ENCODE measurements at places on chromosomes 16 and 17.
A peak's percentile ranks its signal among the peaks of the same experiment; 100 is the strongest.

- DNase-seq = no peak
Observed at GRCh38 chr17:14373614-14374259, 72.9 kb downstream of the HS3ST3B1 start.

GRCh38 chr17:79651266-79651665 is 40.4 kb upstream of the RBFOX3 start:
- no peak for DNase-seq

GRCh38 chr17:78596871-78597764 is 19.9 kb upstream of the DNAH17 start:
- DNase-seq = peak; percentile 53

- no peak for DNase-seq
Observed at GRCh38 chr16:52466994-52467393, 79.9 kb downstream of the TOX3 start.

DNA sequence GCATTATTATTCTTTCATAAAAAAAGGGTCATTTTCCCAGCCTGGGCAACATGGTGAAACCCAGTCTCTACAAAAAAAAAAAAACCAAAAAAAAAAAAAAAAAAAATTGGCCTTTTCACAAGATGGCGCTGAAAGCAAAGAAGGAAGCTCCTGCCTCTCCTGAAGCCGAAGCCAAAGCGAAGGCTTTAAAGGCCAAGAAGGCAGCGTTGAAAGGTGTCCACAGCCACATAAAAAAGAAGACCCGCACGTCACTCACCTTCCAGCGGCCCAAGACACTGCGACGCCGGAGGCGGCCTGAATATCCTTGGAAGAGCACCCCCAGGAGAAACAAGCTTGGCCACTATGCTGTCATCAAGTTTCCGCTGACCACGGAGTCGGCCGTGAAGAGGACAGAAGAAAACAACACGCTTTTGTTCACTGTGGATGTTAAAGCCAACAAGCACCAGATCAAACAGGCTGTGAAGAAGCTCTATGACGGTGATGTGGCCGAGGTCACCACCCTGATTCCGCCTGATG is 4.9 kb upstream of the PGAP6 start:
- peak; percentile 67 for DNase-seq

DNA sequence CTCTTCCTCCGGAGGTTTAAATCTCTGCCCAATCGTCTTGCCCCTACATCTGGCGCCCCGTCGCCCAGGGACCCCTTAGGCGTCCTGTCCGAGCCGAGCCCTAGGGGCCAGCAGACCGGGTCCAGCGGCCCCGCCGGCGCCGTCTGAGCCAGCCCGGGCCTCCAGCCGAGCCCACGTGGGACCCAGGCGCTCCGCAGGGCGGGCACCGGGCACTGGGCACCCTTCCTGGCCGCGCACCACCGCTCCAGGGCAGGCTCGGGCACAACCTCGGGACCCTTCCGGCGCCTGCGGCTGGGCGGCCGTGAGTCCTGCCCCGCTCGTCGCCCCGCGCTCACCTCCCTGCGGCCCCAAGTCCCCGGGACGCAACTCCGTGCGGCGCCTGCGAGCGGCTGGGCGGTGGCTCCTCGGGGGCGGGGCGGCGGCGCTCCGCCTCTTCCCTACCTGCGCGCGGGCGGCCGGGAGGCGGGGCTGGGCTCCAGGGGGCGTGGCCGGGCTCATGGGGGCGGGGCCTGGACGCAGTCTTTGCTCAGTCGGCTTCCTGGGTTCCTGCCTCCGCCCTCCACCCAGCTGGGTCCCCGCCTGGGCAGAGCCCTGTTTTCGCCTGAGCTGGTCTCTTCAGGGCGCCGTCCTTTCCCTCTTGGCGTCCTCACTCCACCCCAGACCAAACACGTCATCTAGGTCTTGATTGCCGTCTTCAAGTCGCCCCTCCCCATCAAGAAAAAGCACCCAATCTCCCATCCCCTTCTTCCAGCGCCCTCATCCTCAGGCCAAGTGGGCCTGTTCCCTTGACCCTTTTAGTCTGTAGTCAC is at the start of gene RHBDF2:
TSS of gene RHBDF2 (minus strand) at position 406 of the 809 bp plus-strand sequence. CDS start 19,899 bp downstream, outside the sequence.
- DNase-seq = peak; percentile 82

- DNase-seq = peak; percentile 61
Observed at GRCh38 chr17:68512960-68513474, 787 bp downstream of the PRKAR1A start.

DNA sequence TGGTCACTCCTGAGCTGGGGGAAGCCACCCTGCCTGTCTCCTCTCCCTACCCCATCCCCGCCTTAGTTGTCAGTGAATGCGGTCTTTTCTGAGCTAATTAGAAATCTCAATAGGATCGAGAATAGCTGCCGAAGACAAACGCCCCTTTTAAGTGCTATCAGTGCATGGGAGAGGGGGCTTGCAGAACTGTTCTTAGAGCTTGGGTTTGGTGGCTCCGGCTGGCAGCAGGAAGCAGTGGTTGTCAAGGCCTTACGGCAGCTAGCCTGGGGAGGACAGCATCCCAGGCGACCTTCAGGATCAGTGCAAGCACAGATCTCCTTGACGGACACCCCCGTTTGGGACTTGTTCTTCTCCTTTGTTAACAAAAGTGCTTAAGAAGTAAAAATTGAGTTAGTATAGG is 195.1 kb downstream of the CCDC182 start:
- DNase-seq = no peak

- DNase-seq = peak; percentile 75
Observed at GRCh38 chr16:81650982-81651562, 128.0 kb upstream of the PLCG2 start.

GRCh38 chr16:53159781-53160436 is 105.1 kb downstream of the CHD9 start:
- peak; percentile 30 for DNase-seq

GRCh38 chr17:29138184-29138955 is 41.8 kb downstream of the MYO18A start:
- DNase-seq = no peak

DNA sequence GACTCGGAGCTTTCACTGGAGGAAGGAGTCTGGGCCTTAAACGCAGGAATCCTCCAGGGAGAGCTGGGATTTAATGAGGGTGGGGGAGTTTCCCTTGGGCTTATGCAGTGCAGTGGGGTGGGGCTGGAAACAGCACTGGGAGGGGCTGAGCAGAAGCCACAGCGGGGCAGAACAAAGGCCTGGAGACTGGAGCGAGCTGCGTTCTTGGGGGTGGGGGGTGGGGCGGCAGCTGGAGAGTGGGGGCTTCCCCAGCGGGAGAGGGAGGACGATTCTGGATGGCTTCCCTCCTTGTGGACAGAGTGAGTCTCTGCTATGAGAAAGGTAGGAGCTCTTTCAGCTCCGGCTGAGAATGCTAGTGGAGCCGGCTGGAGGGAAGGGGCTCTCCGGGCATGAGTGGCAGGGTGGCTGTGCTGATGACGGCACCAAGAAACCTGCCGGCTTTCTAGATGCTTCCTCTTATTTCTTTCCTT is 406.0 kb downstream of the SEC14L1 start:
- peak; percentile 86 for DNase-seq

DNA sequence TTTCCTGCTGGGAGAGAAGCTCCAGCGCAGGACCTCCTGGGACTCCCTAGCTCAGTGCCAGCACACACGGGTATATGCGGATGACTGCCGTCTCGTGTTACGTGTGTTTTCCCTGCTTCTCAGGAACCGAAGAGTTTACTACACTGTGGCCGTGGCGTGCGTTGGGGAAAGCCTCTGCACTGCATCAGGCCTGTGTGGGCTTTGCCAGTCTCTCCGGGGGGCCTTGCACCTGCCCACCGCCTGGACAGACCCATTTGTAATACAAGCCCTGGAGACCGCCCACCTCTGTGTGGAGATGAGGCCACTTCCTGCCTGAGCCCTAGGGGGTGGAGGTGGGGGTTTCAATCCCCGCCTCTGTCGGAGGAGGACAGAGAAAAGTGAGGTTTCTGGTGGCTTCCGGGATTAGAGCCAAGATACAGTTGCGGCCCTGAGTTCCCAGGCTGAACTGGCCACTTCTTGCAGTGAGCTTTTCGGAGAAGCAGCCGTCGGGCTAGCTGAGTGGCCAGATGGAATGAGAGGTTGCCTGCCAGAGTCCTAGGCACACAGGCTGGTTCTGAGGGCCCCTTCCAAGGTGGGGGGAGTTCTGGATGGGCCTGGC is 43.4 kb upstream of the GSE1 start:
- DNase-seq = peak; percentile 85

DNA sequence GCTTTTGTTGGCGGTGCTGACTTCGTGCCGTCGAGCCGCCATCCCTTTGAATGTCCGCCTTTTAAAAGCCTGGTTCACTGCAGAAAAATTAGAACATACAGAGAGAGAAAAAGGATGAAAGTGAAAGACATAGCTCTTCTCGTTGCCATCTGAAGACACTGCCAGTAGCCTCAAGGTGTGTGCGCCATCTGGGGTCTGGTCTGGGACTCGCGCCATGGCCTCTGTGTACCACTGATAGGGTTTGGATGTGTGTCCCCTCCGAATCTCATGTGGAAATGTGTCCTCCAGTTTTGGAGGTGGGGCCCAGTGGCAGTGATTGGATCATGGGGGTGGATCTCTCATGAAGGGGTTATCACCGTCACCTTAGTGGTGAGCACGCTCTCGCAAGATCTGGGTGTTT is 15.5 kb downstream of the GSE1 start:
- DNase-seq = no peak

DNA sequence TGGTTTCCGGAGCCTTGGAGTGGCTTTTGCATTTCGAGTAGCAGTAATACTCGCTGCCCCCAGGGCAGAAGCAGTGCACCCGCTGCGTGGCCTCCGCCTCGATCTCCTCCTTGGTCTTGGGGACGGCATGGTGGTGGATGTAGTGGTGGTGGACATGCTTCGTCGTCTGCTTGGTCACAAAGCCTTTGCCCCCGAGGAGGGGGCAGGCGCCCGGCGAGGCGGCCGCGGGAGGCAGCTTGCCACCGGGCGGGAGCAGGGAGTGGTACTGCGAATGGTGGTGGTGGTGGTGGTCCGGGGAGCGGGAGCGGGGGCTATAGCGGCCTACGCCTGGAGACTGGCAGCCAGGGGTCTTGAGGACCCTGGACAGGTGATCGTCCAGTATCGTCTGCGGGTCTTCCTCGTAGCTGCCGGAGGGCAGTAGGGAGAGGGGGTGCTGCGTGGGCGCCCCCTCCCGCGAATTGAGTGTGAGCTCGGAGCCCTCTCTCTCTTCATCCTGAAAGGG is 24.1 kb downstream of the AXIN2 start:
- DNase-seq = no peak

DNA sequence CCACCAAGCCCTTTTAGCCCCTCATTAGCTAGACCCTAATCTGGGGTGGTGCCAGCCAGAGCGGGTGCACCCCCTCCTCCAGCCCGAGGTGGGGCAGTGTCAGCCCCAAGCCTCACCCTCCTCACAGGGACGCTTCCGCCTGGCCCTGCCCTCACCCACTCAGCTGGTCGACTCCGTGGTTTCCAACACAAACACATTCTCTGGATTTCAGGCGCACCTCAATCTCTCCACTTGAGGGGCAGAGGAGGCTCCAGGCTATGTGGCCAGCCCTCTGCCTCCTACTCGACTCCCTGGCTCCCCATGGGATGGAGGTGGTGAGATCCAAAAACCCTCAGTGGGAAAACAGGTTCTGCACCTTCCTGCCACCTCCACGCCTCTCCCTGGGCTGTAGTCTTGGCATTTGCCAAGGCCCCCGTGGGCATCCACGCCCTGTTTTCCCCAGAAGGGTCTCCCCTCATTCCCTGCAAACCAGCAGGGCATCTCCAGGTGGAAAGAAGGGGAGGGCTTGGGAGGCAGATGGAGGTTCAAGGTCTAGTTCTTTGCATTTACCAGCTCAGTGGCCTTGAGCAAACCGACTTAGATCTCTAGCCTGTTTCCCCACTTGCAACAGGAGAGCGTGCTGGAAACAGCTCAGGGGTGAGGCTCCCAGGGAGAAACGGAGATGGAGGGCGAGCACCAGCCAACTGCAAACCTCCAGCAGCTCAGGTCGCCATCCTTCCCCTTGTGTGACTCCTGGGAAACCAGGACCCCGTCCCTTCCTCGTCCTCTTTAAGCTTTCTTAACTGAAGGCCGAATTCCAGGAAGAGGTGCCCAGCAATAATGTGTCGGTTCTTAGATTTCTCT is 1.7 kb downstream of the EMP2 start:
- no peak for DNase-seq

GRCh38 chr17:30824002-30824355 is 513 bp downstream of the CRLF3 start:
- DNase-seq = no peak

DNA sequence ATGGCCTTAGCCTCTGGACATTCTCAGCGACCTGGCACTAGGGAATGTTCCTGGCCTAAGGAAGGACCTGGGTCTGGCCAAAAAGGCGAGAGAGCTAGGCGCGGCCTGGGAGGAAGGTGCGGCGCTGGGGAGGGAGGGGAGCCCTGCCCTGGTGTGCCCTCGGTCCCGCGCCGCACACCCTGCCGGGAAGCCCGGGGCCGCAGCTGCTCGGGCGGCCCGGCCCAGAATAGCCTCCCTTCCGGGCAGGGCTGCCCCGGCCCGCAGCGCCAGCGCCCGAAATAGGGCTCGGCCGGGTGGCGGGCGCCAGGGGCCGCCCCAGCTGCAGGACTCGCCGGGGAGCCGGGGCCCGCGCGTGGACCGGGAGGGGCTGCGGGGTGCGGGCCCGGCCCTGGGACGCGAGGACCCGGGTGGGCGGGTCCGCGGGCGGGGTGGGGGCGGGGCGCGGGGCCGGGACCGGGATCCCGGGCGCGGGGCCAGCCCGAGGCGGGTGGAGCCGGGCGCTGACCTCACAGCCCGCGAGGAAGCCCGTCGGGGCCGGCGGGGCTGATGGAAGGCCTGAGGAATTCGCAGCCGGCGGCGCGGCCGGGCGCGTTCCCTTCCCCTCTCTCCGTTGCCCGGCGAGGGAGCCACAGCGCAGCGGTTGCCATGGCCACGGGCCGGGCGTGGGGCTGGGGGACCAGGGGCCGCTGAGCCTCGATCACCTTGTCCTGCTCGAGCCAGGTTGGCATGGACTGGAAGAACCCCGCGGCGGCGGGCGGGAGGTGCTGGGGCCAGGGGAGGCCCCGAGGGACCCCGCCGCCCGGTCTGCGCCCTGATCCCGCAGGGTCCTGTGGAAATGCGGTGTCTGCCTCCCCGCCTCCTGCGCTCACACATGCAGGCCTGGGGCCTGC is 18.1 kb downstream of the SOCS3 start:
- peak; percentile 85 for DNase-seq

- peak; percentile 75 for DNase-seq
Observed at GRCh38 chr16:72947379-72948237, 100.3 kb downstream of the ZFHX3 start.

- no peak for DNase-seq
Observed at GRCh38 chr16:55492756-55493380, 13.9 kb downstream of the MMP2 start.

DNA sequence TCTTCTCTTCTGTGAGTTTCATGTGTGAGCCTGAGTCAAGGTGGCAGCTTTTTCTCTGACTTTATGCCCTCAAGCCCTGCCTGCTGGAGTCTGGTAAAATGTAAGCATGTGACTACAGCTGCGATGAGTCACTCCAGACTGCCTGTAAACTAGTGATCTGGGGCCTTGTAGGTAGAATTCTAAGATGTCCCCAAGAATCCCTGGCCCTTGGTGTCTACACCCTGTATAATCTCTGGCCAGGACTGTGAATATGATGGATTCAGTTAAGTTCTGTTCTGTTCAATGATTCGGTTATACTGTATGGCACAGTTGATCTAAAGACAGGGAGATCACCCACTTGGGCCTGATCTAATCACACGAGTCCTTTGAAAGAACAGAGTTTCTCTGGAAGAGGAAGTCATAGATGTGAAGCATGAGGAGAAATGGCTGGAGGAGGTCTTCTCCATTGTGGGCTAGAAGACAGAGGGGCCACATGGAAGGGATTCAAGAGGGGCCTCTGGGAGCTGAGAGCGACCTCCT is 29.8 kb downstream of the PRSS54 start:
- peak; percentile 54 for DNase-seq

GRCh38 chr16:27973678-27974077 is 89.8 kb downstream of the GSG1L start:
- peak; percentile 24 for DNase-seq

Data from ELF-1 (cell line).